ENCODE measurements at places on chromosomes 7 and 10.

DNA sequence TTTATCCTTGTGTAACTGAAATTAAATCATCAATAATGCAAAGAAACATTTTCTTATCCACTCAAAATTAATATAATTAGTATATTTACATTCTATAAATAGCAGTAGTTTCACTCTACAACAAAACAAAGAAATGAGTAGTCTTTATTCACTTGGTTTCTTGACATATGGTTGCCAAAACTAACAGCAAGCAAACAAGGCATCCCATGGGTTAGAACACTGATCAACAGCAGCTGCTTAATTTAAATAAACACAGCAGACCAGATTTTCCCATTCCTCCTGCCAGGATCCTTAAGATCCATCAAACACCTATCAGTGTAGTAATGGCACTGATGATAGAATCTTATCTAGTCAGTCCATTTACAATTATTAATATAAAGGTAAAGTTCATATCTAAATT lies 22.1 kb downstream of the NCAPG2 start:
- DNase-seq, result no peak

- no peak for DNase-seq
Measured at GRCh38 chr10:77032188-77032570, 605.4 kb downstream of the KCNMA1 start.

GRCh38 chr7:141262101-141263090 lies 188.5 kb downstream of the TMEM178B start:
- no peak for DNase-seq

DNA sequence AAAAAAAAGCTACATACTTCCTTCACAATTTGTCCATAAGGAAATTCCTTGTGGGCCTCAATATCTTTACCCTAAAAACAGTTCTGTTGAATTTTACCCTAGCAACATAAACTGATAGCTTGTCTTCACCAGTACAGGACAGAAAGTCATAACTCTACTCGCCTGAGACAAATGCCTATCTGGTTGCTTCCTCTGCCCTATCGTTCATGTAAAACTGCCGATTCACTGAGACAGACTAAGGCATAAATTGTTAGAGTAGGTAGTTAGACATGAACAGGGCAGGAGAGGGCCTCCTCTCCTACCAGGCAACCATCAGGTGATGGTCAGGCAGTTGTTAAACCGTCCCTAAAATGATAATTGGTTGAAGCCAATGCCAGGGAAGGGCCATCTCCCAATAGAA lies 25.0 kb downstream of the IFIT3 start:
- DNase-seq, result no peak

DNA sequence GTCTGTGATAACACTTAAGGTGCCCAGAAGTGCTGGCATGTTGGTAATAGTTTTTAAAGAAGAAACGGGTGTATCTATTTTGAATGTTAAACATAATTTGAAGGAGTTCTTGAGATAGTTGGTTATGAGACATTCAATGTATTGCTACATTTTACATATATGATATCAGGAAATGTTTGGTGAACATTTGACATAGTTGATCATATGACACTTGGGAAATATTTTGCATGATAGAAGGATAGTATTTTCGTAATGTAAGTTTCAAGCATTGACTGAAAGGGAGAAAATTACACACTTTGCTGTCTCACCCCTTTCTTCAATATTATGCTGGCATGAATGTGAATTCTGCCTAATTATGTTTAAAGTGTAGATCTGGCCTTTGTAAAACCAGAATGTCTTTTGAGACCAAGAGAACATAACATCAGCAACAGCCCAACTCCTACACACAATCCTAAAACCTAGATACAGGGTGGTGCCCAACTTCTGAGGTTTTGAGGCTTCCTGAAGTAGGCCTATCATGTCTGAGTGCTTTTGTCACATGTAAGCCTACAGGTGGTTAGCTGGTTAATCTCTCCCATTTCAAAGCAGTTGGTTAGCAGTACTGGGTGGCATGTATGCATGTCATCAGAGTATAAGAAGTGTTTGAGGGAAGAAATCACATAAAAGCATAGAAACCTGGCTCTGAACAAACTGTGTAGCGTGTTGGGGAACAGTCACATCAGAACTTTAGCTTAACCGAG lies 2.1 kb downstream of the ADD3 start:
- DNase-seq, result no peak

DNA sequence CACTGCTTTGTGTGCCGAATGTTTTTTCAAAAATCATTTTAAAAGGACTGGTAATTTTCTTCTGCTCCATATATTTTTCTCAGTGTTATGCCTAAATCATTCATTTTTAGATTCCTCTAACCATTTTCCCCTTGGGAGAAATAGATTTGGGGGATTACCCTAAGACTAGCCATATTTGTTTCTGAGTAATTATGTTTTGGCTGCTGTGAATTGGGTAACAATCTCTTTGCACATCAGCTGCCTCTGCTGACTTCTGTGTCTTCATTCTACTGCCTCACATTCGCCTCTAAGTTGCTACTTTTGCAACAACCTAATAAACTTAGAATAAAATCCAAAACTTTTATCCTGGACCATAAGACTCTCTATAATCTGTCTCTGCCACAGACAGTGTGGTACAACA lies 18.5 kb upstream of the MRC1 start:
- DNase-seq, result no peak

Measured in amniotic epithelial cell (primary cell).